Right forelimb (tissue), 1 donor: ENCODE measurements at places on chromosomes 11 and 22.
A peak's percentile ranks its signal among the peaks of the same experiment; 100 is the strongest.

- no peak for DNase-seq
Measured at GRCh38 chr11:6841694-6842093, 3.8 kb upstream of the OR10A5 start.

- DNase-seq = no peak
Measured at GRCh38 chr11:93942176-93942575, 79.0 kb upstream of the HEPHL1 start.

DNA sequence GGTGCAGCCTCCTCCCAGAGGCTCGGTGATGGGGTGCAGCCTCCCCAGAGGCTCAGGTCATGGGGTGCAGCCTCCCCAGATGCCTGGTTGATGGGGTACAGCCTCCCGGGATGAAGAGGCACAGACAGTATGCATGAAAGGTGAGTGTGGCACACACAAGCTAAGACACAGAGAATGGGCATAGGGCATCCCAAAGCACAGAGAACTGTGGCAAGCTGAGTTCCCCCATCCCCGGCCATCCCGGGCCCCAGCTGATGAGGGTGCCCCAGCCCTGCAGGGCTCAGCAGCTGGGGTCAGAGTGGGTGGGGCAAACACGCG lies 4.8 kb upstream of the SYT8 start:
- no peak for DNase-seq

DNA sequence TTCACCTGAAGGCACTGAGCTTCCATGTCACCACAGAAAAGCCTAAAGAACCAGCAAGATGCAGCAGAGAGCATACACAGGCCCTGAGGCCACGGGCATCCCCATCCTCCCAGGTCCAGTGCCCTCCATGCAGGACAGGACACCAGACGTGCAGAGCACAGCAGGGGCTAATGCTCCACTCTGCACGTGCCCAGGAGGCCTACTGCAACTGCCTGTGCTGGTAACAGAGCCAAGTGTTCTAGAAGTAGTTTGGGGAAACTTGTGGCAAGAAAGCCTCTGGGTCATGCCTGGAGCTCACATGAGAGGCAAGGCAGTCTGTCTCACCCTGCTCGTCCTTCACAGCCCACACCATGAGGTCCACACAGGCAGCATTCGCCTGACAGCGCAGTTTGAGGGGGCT lies 30.7 kb downstream of the SERPIND1 start:
- DNase-seq = no peak

GRCh38 chr22:42151924-42152635 lies 21.5 kb upstream of the CYP2D6 start:
- DNase-seq = no peak

- DNase-seq = no peak
Measured at GRCh38 chr11:13970986-13971385, 8.5 kb downstream of the SPON1 start.

DNA sequence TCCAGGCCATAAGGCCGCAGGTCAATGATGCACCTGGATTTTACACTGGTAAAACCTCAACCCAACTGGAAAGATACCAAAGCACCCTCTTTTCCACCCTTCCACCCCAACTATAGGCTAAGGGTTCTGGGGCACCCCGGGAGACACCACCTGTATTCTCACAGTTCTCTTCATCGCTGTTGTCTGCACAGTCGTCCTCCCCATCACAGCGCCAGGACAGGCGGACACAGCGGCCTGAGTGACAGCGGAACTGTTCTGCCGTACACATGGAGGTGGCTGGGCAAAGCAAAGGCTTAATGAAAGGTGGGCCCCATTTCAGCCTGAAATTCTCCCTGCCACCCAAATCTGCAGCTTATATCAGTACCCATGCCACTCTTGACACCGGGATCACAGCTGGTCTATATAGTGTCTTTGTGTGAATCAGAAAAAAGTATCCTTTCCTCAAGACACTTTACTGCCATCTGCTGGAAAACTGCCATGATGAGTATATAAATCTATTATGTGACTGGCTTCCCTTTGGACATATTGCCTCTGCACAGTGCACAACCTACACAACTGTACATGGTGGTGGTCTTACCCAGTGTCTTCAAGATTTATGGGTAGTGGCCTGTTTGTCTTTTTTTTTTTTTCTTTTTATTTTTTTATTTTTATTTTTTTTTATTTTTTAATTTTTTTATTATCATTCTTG lies 21.5 kb downstream of the LRP4 start:
- DNase-seq = no peak

DNA sequence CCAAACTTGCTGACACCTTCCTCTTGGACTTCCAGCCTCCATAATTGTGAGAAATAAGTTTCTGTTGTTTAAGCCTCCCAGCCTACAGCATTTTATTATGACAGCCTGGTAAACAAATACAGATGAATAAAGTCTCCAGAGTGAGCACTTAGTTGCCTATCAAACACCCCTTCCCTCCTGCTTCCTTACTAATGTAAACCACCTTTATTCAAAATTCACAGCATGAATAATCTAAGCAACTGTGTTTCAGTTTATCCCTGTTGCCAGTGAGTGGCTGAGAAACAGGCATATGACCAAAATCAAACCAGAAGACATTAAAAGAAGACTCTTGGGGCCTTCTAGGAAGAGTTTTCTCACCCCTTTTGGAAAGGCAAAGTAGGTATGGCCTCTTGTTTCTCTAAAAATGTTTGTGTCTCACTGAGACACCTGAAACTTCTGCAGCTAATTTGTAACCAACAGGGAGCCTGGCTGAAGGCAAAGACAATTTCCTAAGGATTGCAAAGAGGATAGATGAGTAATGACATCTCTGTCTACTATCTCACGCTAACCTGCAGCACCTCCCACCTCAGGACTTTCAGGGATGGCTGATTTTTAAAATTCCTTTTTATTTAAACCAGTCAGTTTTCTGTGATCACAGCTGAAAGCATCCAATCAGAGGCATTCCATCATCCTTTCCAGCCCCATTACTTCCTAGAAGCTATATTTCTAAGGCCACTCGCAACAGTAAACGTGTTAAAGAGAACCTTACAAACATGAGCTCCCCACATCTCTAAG lies 61.4 kb upstream of the LRRC55 start:
- DNase-seq = no peak

GRCh38 chr11:60743058-60743457 lies 13.6 kb upstream of the MS4A15 start:
- DNase-seq = no peak

- no peak for DNase-seq
Measured at GRCh38 chr11:129696309-129696989, 119.2 kb upstream of the TMEM45B start.

- no peak for DNase-seq
Measured at GRCh38 chr11:8908099-8908498, 2.9 kb upstream of the AKIP1 start.

DNA sequence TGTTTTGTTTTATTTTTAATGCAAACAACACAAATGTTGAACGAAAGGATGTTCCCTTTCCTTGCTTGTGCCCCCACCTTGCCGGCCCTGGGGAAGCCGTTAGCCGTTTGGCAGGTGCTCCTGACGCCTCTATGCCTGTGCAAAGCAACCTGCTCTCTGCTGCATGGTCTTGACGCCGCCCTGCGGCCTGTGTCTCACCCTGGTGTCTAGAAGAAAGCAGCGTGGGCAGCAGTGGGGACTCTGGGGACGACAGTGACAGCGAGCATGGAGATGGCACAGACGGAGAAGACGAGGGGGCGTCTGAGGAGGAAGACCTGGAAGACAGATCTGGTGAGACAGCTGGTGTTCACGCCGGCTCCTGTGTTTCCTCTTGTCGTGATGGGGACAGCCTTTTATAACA lies 5.5 kb downstream of the PHRF1 start:
- DNase-seq = no peak

GRCh38 chr11:63583357-63583677 lies 20.1 kb upstream of the PLAAT2 start:
- DNase-seq = no peak

- DNase-seq = no peak
Measured at GRCh38 chr11:78465169-78465942, 47.7 kb upstream of the GAB2 start.

DNA sequence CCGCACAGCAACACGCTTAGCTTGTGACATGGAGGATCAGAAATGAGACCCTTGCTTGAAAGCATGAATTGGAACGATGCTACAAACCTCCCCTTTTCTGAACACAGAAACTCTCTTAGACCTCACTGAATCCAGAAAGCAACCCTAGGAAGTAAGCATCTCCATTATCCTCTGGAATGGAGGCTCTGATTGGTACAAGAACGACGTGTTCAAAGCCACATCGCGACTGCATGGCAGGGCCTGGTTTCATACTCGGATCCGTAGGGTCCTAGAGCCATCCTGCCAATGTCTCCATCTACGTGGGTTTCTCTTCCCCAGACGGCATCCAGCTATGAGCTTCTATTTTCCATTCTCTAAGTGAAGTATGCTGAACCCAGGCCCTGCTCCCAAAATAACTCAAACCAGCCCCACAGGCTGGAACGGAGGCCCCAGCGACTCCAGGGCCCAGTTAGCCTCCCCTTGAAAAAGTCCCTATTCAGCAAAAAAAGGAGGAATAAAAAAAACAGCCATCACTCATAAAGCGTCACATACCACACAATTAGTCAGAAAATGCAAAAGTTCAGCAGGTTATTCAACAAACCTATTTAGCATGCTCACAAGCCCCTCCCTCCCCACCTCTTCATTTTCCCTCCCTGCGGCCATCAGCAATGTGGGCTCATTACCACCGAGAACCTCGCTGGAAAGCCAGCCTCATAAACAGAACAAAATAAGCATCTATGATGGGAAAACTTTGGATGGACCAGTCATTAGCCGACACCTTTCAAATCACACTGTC lies 7.1 kb upstream of the MN1 start:
- no peak for DNase-seq

DNA sequence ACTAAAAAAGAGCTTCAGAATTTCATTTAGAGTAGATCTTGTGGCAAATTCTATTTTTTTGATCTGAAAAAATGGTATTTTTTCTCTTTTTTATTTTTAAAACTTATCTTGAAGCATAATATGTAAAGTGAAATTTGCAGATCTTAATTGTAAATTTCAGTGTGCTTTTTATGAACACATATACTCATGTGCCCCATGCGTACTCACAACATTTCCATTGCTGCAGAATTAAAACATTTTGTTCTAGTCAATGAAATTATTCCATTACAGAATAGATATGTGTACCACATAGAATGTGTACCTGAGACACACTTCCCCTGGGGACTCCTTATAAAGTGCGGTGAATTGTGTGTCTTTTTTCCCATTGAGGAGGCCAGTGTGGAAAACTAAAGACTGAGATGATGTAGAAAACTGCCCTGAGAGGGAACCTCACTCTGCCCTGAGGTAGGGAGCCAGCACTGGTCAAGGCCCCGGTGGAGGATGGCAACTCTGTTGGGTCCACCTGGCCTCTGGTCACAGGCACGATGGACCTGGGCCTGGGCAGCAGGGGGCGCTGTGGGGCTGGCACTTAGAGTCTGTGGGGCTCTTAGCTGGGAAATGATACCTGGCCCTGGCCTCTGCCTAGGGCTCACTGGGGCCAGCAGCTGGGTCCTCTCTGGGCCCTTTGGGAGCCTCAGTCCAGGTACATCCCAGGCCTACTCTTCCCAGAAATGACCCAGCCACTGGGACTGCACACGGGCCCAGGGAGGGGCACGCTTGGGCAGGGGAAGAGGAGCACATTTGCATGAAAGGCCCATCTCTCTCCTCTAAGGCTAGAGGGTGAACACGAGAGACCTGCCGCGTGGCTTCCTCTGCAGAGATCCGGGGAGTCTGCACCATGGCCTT lies 77.9 kb upstream of the TOP3B start:
- peak; percentile 53 for DNase-seq

- DNase-seq = peak; percentile 65
Measured at GRCh38 chr22:34798605-34799004, 267.4 kb upstream of the ISX start.

DNA sequence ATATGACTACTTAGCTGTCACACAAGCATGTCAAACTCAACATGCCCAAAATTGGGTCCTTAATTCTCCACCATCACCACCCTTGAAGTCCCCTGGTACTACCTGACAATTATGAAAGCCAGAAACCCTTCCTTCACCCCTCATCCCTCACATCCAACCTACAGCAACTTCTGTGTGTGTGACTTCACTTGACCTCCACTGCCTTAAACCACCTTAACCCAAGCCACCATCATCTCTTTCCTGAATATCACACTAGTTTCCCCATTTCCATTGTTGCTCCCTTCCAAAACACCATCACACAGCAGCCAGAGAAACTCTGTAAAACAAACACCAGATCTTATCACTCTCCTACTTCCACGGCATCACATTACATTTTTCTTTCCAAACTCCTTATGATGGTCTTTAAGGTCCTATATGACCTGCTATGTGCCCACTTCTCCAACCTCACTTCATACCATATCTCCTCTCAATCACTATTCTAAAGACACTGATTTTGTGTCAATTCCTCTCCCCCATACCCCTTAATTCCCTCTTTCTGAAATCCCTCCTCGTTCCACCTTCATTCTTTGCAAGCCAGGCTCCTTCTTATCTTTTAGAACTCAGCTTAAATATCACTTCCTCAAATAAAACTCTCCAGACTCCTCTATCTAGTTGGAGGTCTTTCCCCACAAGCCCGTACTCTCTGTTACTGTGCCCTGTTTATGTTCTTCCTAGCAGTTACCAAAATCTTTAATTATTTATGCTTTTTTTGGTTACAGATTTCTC lies 124.9 kb downstream of the RBFOX2 start:
- DNase-seq = no peak

- DNase-seq = no peak
Measured at GRCh38 chr11:11622772-11623171, 967 bp upstream of the GALNT18 start.

GRCh38 chr11:123020968-123021367 lies 39.3 kb upstream of the BSX start:
- no peak for DNase-seq

- DNase-seq = no peak
Measured at GRCh38 chr22:44561139-44561840, 63.3 kb upstream of the RTL6 start.

- DNase-seq = peak; percentile 40
Measured at GRCh38 chr11:45106440-45106839, 40.0 kb upstream of the PRDM11 start.

GRCh38 chr11:57463671-57464538 lies 3.6 kb downstream of the RTN4RL2 start:
- peak; percentile 13 for DNase-seq

GRCh38 chr22:48489551-48490499 lies 1337.8 kb downstream of the BRD1 start:
- DNase-seq = peak; percentile 71

DNA sequence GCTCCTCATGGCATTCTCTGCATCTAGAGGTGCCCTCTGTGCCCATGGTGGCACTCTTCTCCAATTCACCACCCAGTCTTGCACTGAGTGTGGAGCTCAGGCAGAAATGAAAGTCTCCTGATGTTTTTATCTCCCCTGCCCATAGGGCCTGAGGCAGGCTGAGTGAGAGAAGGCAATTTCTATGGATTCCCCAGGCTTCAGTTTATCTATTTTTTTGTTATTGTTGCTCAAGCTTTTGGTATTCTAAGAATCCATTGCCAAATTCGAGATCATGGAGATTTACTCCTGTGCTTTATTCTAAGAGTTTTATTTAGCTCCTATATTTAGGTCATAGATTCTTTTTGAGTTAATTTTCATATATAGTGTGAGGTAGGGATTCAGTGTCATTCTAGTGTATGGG lies 40.7 kb downstream of the TSPAN18 start:
- DNase-seq = no peak

DNA sequence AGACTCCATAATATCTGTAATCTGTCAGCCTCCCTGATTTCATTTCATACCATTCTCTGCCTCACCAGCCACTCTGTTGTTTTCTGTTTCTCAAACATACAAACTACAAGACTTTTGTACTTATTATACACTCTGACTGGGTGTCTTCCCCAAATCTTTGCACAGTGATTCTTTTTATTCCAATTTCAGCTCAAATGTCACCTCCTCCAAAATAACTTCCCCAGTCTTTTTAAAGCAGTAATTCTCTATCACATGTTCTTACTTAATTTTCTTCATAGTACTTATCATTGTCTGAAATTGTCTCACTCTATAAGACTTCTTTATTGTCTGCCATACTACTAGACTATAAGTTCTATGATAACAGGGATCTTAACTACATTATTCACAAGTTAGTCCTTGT lies 19.6 kb downstream of the SOX6 start:
- no peak for DNase-seq
